ENCODE measurements at places on chromosomes 1 and 21.
A peak's percentile ranks its signal among the peaks of the same experiment; 100 is the strongest.

DNA sequence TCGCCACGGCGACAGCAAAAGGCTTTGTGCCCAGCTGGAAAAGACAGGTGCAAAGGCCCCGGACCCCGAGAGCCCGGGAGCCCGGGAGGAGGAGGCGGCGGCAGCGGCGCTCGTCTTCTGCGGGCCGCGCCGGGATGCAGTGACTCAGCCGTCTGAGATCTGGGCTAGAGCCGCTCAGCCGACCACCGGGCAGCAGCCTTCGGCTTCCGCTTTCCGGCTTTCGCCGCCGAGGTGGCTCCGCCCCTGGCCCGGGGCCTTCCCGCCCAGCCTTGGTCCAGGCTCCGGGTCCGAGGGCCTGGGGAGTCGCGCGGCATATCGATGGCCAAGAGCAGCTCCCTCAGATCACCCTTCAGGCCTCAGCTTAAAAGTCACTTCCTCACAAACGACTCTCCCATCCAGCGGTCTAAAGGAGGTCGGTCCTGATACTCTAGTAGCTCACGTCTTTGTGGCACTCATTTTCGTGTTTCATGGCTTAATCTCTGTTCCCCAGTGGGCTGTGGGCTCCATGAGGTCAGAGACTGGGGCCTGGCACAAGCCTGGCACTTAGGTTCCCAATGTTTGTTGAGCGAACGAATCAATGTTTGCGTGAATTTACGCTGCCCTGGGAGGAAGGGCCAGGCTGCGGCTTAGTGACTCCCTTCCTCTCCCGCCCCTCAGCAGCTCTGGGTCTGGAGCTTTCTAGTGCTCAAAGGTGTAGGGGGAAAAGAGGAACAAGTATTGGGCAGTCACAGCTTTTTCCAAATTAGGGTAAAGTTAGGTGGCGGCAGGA is at the start of gene PHTF1:
Gene PHTF1, minus strand, starts transcription at position 154 of the 769 bp plus-strand sequence. CDS start 783 bp downstream, outside the sequence.
- DNase-seq, result peak; percentile 68

DNA sequence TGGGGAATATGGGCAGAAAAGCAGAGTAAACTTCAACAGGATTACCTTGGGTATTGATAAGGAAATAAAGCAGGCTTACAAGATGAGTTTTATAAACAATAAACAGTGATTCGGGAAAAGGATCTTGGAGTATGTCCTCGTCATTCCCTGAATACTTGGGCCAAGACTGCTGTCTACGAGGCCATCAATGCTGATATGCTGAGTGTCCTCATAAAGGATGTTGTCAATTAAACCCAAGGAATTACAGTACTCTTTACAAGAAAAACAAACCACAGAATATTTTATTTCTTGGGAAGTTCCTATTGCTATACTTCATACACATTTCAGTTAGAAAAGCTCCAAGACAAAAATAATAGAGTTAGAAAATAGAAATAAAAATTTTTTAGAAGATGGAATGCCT is 34.9 kb downstream of the ATP1B1 start:
- no peak for DNase-seq

DNA sequence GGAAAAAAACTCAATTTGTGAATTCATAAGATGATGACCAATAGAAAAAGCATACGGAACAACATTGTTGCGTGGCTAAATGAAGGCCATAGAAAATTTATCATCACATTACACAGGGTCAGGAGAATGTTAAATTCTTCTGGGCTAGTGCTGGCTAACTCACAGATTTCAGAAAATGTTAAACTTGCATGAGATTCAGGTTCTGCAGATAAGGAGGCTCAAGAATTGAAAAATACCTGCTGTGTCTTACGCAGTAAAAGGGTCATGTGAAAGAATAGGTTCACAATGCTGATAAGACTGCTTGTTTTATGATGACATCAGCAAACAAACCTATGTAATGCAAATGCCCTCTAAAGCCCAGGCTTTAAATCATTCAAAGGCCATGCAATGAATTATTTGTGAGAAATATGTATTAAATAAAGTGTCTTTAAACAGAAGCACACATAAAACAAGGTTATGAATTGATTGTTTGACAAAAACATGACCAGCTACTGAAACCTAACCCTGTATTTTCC is 378.8 kb downstream of the USP25 start:
- no peak for DNase-seq

- no peak for DNase-seq
These were observed 43.1 kb downstream of the IL12RB2 start for GRCh38 chr1:67350783-67351182.

DNA sequence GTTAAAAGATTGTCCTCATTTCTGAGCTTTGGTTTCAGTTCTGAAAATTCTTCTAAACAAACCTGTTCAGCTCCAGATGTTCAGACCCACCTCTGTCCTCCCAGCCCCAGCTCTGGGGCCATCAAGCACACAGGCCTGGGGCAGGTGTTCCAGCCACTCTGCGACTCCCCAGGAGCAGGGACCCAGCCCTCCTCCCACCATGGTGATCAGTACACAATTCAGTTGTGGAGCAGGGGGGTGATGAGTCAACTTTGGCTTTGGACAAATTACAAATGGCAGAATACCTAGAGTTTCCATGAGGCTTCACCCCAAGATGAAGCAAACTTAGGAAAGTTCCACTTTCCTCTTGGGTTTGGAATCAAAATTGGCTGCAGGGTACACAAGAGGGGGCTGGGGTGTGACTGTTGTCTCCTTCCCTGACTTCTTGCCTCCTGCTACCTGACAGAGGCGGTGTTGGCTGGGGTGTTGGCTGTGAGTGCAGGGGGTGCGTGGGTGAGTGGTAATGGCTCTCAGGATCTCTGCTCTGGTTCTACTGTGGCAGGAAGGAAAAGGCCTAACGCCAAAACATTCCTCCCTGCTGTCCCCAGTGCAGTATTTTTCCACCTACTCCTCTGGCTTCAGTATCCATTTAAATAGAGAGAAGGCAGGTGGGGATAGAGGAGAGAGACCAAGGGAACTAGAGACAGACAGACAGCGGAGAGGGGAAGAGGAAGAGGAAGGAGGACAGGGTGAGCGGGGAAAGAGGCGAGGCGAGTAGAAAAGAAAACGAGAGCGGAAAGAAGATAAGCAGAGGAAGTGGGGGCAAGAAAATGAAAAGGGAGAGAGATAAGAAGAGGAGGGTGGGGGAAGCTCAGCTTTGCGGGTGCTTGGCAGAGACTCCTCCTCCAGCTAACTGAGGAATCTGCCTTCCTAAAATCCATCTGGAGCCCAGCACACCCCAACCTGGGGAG is 20.6 kb upstream of the LRRN2 start:
- no peak for DNase-seq

DNA sequence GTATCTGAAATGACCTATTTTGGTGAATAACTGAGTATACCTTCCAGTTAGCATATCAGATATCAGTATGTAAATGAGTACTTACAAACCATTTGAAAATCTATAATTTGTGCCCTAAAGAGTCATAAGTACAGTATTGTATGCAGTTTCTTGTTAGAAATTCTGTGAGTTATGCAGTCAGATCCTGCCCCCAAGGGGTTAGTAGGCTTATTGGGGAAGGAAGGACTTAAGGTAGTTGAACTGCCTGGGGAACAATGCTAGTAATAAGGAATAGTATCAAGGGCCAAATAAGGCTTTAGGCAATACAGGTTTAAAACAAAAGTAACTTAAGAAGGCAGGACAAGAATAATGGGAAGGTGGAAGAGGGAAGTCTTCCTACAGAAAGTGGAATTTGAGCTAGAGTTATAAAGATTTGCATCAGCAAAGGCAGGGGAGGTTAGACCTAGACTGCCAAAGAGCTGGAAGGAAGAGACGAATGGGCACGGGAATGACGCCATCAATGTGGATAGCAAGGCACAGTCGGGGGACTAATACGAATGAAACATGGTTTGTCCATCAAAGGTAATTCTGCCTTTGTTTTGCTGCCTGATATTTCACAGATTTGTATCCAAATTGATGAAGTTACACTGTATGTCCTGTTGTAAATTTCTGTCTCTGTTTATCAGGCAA is 182.9 kb upstream of the DPYD start:
- no peak for DNase-seq

DNA sequence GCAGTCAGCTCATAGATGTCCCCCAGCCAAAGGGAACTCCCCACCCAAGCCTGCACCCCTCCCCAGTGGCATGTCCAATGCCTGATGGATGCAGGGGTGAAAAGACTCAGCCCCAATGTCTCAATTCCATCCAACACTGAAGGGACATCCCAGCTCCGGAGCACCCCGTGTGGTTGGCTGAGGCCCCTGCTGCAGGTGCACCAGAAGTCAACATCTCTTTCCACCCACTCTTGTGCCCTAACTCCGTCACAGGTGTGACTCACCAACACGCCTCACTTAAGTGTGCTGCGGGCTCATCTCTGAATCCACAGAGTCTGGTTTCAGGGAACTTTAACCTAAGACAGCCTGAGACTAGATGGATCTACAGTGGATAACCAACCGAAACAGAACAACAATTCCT is 40.9 kb upstream of the ZBTB18 start:
- no peak for DNase-seq

DNA sequence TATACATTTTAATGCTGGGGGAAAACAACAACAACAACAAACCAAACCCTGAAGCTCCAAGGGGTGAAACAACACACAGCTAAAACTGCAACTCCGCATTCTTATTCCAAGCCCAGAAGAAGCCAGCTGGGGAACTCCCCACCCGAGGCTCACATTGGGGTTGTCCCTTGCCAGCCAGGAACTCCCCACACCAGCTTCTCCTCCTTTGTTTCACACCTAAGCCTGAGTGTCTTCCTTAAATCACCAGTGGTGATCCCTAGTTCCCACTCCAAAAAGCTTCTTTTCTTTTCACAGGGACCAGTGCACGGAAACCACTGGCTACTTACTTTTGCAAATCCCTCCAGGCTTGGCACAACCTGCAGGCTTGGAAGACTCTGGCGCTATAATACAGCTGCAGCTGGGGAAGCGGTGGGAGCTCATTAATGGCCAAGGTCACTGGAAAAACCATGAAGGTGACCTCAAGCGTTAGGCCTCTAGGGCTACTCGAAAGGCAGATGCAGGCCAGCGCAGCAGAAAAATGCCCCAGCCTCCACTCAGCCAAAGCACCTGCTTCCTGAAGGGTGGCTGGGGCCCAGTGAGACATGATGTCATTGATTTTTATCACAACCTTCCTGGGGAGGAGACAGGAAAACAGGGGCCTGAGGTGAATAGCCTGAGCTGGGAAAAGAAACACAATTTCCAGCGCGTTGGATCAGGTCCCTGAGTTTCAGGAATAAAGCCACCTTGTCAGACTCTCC is 40.1 kb downstream of the TLR5 start:
- peak; percentile 9 for DNase-seq

DNA sequence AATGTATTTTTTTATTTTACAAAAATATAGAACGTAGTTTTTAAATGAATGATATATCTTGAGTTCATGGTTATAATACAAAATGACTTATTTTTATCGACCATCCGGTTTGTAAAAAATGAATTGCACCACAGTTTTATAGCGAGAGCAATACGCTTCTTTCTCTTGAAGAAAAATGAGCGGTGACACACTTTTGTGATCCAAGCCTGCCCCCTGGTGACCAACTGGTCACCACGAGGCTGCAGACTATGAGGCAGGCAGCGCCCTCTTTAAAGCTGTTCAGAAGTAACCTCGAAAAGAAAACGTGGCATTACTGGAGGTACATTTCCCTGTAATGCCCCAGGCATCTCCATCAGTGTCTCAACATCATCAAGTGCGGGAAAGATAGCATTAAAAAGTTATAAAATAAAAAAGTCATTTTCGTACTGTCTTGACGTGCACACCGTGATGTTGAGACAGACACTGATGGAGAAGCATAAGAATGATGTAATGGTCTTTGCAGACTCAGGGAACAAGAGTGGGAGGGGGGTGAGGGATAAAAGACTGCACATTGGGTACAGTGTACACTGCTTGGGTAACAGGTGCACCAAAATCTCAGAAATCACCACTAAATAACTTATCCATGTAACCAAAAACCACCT is 734.2 kb upstream of the ADAMTS5 start:
- peak; percentile 34 for DNase-seq

GRCh38 chr1:245750261-245750660 is 595.5 kb downstream of the KIF26B start:
- no peak for DNase-seq

DNA sequence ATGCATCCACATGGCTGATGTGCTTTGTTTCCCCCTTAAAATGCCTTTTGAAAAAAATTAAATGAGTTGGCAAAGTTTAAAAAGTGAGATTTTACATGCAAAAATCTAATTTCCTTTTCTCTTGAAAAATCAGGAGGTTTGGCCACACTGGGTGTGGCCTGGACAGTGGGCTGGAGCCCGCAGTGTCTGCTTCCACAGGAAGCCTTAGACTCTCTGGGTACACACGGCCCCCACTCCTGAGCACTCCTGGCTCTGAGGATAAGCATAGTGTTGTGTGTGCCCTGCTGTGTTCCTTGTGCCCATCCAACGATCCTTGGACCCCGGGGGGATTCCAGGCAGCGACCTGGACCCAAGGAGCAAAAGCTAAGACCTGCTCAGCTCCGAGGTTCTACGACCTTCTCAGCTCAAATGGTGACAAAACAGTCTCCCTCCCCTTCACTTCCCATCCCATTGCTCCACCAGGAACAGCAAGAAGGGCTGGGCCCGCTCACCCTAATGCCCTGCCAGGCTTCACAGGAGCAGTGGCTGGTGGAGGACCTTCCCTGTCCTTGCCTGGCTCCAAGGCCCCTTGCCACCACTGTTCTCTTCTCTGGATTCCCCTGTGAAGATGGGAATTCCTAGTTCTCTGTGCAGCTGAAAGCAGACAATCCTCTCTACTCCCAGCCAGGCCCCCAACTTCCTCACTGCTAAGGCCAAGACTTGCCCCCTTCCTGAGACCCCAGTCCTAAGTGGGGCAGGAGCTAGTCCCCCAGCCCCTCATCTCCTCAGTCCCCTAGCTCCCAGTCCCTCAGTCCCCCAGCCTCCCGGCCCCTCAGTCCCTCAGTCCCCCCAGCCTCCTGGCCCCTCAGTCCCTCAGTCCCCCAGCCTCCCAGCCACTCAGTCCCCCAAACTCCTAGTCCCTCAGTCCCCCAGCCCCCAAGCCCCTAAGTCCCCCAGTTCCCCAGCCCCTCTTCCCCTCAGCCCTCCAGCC is 395.8 kb downstream of the PTPRU start:
- no peak for DNase-seq

GRCh38 chr1:14263225-14263624 is 335.3 kb upstream of the KAZN start:
- DNase-seq, result peak; percentile 6

GRCh38 chr1:66271216-66271903 is 262.6 kb upstream of the SGIP1 start:
- DNase-seq, result peak; percentile 68

GRCh38 chr1:66729119-66729518 is 23.1 kb upstream of the DYNLT5 start:
- DNase-seq, result no peak

- no peak for DNase-seq
These were observed 66.5 kb downstream of the ST3GAL3 start for GRCh38 chr1:43773821-43774220.

DNA sequence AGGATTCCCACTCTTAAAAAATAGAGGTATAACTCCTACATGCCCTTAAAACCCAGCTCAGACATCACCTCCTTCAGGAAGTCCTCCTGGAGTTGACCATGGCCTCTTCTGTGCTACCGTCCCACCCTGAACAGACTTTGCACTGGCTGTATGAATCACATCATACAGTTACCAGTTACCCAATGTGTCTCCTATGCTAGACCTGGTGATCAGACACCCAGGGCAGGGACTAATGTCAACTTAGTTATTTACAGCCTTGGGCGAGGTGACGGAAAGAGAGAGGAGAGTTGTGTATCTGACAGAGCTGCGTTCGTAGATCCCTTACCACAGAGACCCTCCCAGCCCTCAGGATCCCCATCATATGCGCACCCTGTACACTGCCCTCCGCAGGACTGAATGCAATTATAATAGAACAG is 72.7 kb downstream of the SLC66A1 start:
- DNase-seq, result no peak

Data from NCI-H1105 (cell line).